ENCODE measurements at places on chromosomes 5 and 9. TPM values are rescaled to one million over a fixed set of nuclear protein-coding genes. Genes with fewer than 3 reads are reported as not detected.

- no peak for DNase-seq
Observed at GRCh38 chr5:107135391-107135790, 535.3 kb downstream of the EFNA5 start.

PRUNE2 gene
- total RNA-seq = 6.2 TPM

SLCO6A1 gene
- not detected for total RNA-seq

DNA sequence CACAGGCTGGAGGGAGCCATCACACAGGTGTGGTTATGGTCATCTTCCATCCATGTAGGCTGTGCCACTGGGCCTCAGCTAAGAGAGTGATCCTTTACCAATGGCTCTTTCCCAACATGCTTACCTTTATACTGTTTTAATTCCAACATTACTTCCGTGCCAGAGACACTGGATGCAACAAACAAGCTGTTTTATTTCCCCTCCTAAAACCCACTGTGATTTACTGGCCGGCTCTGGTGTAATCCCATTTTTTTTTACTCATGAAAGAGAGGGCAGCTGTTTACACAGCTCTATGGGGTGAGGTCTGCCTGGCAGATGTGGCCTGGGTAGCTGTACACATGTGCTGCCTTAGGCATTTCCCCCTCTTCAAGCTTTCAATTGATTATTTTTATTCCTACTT lies 58.5 kb downstream of the MACROH2A1 start:
- peak; percentile 36 for DNase-seq

GRCh38 chr9:33245341-33245740 lies 5.4 kb downstream of the SPINK4 start:
- no peak for DNase-seq

DNA sequence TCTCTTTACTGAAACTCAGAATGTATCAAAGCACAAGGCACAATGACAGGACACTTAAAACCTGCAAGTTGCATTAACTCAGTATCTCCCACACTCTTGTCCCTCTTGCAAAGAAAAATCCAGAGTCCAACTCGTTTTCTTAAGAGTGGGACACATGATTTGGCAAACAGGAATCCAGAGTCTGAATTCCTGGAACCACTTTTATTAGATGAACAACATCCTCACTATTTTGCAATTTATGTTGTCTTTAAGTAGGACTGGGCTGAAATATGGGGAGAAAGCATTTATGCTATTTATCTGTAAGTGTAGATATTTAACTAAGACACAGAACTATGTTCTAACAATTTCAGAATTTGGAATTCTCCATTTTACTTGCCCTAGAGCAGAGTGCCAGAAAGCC lies 69.1 kb downstream of the ABCA1 start:
- DNase-seq = no peak
